ENCODE measurements at places on chromosomes 3 and 15.
A peak's percentile ranks its signal among the peaks of the same experiment; 100 is the strongest.

- DNase-seq = no peak
Observed at GRCh38 chr15:69906256-69907185, 191.2 kb downstream of the TLE3 start.

GRCh38 chr3:7207125-7207524 is 346.2 kb downstream of the GRM7 start:
- no peak for DNase-seq

GRCh38 chr15:65374821-65375401 is 2.9 kb downstream of the IGDCC3 start:
- peak; percentile 44 for DNase-seq

GRCh38 chr15:27622371-27622770 is 476.7 kb downstream of the OCA2 start:
- no peak for DNase-seq

GRCh38 chr15:67125589-67126502 is 60.4 kb downstream of the SMAD3 start:
- DNase-seq = peak; percentile 93

GRCh38 chr3:130386604-130387263 is 41.3 kb downstream of the COL6A5 start:
- DNase-seq = no peak

DNA sequence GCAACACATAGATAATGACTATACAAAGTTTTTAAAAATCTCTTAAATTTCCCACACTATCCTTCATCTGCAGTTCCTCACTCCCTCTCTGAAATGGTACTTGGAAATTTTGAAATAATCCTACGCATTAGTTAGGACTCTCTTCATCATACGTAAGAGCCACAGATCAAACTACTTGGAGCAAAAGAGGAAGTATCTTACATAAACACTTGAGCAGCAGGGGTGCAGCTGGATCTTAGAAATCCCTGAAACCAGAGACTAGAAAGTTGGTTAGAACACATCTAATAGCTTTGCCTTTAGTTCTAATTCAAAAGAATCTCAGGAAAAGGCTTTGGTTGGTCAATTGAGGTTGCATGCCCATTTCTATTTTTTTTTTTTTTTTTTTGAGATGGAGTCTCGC is 38.8 kb upstream of the ZNF445 start:
- DNase-seq = no peak

DNA sequence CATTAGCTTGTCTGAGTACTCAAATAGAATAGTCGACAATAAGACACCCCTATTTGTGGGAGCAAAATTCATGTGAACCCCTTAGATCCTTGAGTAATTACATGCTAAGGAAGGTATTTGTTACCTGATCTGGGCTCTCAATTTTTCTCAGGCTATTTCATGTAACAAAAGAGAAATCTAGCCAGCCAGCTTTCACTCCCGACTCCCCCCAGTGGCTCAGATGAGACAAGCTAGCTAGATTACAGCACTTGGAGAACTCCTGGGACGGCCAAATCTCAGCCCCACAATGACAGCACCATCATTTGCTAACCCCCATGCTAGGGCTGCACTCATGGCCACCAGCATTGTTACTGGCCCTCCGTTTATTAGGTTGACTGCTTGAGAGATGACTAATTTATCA is 41.3 kb downstream of the GLDN start:
- no peak for DNase-seq

GRCh38 chr3:139052802-139053600 is 8.3 kb upstream of the PRR23C start:
- no peak for DNase-seq

- no peak for DNase-seq
Observed at GRCh38 chr3:46947981-46948791, 28.4 kb downstream of the CCDC12 start.

- no peak for DNase-seq
Observed at GRCh38 chr3:152508705-152509104, 240.0 kb downstream of the MBNL1 start.

DNA sequence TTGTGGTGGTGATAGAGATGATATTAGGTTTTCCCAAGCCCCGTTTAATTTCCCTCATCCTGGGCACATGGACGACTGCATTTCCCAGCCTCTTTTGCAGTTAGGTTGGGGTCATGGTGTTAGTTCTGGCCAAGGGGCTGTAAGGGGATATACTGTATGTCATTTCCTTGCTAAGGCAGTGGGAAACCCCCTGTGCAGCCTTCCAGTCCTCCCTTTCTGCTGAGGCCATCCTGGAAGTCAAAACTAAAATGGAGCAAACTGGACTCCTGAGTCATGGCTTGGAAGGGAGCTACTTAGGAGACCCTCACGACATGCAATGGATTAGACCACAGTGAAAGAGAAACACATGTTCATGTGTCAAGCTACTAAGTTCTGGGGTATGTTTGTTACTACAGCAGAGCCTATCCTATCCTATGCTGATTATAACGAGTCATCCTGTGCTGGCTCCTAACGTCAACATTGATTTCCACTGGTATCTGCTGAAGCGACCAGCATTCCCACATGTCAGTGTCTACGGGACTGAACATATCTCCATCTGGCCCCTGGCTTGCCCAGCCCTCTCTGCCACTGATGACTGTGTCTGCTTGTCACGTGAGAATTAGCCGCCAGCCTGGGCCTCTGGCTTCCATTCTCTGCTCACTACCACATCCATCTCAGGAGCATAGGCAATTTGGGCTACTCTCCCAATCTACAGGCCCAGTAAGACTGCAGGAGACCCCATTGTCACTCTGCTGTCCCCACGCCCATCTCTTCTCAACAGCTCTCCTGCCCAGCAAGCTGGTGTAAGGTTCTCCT is 85.6 kb upstream of the MEF2A start:
- DNase-seq = no peak

DNA sequence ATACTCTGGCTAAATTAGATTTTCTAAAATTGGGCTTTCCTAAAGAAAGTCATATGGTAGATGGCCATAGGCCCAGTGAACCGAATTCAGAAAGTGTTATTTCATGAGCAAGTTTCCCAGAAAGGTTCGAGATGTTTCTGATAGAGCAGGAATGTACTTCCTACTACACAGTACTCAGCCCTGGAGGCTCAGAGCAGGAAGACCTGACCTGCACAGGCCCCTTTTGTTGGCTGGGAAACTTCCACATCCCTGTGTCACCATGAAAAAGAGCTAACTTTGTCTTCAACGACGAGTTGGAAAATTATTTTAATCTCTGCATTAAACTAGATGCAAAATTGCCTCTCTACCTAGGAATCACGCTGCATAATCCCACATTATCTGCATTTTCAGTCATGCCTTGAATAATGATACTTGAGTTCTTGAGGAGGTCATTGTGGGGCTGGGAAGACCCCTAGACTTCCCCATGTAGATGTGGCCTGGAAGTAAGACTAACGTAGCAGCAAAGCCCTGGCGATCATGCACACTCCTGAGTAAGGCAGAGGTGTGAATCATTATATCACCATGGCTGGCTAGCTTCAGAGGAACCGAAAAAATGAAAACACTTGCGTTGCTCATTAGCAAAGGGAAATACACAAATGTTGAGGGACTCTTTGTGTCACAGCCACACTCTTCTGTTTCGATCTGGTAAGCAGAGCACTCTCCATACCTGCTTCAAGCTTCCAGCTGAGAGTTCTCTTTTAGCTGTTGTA is 47.1 kb downstream of the CMTM7 start:
- no peak for DNase-seq

DNA sequence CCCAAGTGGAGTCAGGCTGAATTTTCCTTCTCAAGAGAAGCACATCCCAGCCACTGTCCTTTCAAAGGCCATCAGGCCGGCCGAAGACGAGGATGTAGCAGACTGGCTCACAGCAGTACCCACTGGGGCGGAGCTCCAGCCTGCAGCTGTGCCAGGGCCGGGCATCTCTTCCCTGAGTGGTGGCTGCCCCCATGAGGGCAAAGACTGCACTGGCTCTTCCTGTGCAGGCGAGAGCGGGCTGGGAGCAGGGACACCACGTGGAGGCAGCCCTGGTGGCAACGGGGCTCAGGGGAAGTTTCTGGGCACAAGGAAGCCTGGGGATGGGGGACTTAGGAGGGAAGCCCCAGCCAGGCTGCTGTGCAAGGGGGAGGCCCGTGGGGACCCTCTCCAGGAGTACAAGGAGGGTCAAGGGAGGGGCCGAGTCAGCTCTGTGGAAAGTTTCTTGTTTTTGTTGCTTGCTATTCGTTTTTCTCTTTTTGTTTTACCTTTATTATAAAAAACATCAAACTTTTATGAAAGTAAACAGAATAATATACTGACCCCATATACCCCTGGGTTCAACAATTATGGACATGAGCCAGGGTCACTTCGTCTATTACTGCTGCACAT is 66.1 kb downstream of the RPN1 start:
- DNase-seq = peak; percentile 32

GRCh38 chr3:111069974-111070771 is 1.4 kb upstream of the NECTIN3 start:
- DNase-seq = no peak
